ENCODE measurements at places on chromosomes 3 and 15.

DNA sequence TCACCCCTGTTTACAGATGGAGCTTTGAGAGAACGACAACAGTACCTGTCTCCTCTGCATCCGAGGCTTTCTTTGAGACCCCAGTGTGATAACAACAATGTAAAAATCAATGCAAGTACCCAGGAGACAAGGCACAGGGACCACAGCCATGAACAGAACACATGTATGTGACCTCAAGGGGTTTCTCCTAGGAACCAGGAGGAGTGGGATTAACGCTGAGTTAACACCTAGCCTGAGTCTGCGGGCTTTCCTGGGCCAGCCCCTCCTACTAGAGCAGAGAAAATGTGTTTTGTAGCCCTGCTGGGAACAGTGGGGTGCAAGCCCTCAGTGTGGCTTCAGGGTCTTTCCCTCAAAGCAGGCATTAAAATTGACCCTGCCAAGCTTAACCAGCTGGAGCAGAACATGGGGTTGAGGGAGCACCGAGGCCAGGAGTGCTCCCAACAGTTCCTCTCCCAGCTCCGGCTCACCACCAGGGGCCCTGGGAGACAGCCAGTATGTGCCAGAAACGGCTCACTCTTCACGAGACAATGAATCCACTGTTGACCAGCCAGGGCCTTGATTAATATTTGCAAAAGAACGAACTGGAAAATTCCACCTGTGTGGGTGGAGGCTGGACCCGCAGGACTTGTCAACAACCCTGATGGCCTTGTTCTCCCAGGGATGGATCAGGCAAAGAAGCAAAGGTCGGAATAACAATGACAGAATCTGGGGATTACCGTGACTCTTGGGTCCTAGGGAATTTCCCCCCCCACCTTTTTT, 3.6 kb downstream of the CHDH start:
- DNase-seq = no peak

GRCh38 chr3:22542311-22542710, 660.8 kb upstream of the UBE2E2 start:
- DNase-seq = no peak

DNA sequence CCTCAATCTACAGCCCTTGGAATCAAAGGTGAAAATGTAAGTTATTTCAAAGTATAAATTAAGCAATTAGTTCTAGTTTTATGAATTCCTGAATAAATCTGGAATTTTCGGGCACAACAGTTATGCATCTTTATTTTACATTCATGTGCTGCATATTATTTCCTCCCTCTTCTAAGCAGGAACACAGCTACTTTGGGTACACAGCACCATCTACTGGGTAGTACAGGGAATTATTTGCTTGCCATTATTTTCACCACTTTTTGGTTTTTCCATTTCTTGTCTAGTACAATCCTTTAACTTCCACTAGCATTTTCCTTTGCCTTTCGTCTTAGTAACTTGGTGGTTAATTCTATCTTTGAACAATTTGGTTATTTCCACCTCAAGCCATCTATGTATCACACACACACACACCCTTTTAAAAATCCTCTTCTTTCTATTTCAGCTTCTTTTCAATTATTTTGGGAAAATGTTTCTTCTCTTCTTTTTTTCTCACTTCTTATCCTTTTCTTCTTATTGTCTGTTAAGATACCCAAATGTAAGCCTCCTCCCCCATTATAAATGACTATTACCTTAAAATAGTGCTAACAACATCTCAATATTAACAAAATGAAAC, 451.0 kb downstream of the MFSD1 start:
- DNase-seq = no peak

DNA sequence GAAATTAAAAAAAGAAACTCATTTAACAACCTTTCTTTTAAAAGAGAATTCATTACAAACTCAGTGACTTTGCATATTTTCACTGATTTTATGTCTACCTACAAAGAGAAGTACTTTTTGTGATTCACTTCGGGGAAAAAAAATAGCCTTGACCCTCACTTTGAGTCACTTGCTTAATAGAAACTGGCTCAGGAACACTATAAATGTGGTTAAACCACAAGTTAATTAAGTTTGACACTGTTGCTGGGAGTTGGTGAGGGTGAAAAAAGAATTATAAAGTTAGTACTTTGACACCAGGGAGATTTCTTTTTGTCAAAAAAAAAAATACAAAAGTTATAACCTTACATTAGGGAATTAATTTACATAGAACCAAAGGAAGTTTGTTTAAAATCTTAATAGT, 810.9 kb downstream of the NR2F2 start:
- DNase-seq = no peak

GRCh38 chr15:99983886-99984286, 250.6 kb upstream of the LYSMD4 start:
- peak; percentile 59 for DNase-seq

- no peak for DNase-seq
These were observed 188.7 kb upstream of the EIF1B start for GRCh38 chr3:40120806-40121205.

- DNase-seq = no peak
These were observed 3.0 kb downstream of the CCR2 start for GRCh38 chr3:46356909-46357308.

Data from ecto neural progenitor cell (in vitro differentiated cells).